ENCODE measurements at places on chromosomes 12 and 14. TPM values are rescaled to one million over a fixed set of nuclear protein-coding genes. Genes with fewer than 3 reads are reported as not detected.

- peaks cover 80% of the 10 kb centered on the region for H3K36me3 ChIP-seq
- no peak overlapping the region for H3K4me3 ChIP-seq
- no peaks in the 10 kb centered on the region for H3K27me3 ChIP-seq
- H3K4me1 ChIP-seq = no peaks in the 10 kb centered on the region
- DNase-seq = no peak
- no peak overlapping the region for H3K27ac ChIP-seq
Measured at GRCh38 chr12:29582677-29583272, 85.3 kb upstream of the OVCH1 start.

DNA sequence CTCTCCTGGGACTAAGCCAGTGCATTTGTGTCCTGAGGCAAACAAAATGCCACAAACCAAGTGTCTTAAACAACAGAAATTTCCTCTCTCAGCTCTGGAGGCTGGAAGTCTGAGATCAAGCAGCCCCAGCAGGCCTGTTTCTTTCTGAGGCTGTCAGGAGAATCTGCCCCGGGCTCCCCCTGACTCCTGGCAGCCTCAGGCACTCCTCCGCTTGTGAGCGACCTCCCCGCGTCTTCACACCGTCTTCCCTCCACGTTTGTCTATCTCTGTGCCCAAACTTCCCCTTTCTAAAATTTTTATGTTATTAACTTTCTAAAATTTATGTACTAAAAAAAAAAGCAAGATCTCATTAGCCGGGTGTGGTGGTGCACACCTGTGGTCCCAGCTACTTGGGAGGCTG lies 59.7 kb downstream of the RIMBP2 start:
- DNase-seq = no peak
- H3K4me3 ChIP-seq = no peak overlapping the region
- no peaks in the 10 kb centered on the region for H3K27me3 ChIP-seq
- H3K27ac ChIP-seq = no peak overlapping the region
- peaks cover 12% of the 10 kb centered on the region for H3K36me3 ChIP-seq

GRCh38 chr12:130041983-130042812 lies 120.1 kb upstream of the FZD10 start:
- no peaks in the 10 kb centered on the region for H3K36me3 ChIP-seq
- no peaks in the 10 kb centered on the region for H3K4me1 ChIP-seq
- H3K27ac ChIP-seq = no peak overlapping the region

DNA sequence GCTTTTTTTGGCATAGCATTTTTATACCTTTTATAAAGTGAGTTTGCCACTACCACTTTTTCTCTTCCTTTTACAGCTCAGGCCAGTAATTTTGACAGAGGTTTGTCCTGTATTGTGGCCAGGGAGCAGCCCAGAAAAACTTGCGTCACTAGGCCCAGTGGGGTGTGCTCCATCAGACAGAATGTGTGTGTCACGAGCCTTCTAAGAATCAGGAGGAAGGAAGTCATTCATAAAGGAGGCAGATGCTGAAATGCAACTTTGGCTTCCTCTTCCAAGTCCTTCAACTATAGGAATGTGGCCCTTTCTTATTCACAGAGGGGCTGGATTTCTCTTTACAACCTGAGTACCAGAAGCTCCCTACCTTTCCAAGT lies 10.1 kb upstream of the RAB35 start:
- H3K27ac ChIP-seq = no peak overlapping the region
- DNase-seq = no peak
- no peak overlapping the region for H3K4me3 ChIP-seq

DNA sequence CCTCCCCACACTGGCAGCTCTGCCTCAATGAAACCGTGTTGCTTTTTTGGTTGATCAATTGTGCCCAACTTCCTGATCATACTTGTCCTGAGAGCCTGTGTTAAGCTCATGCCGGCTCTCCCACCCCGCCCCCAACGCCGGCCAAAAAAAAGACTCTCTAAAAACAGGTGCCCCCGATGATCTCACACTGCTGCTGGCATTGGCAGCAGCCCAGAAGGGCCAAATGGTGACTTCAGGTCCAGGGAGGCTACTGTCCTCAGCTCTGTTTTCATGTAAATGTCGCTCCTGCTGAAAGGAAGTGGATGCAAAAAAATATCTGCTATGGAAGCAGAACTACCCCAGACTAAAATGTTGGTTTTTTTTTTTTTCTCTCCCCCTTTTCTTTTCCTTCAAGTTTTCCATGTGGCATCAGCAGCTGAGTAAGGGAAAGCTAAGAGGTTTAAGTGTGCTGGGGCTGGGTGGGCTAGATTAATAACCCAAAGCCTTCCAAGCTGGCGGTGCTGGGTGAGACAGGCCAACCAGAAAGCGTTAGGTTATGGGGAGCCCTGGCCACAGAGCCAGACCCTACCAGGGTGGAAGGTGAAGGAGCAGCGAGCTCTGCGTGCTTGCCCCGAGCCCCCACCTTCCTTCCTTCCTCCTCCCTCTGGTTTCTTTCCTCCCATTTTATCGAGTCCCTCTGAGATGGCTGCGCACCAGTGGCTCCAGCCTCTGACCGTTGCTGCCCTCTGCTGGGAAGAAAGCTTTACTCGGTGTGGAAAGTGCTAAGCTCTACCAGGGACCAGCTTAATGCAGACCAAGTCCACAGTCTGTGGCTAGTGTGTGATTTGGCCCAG lies 396.1 kb downstream of the NRXN3 start:
- H3K4me1 ChIP-seq = no peaks in the 10 kb centered on the region
- no peaks in the 10 kb centered on the region for H3K27me3 ChIP-seq
- H3K4me3 ChIP-seq = no peak overlapping the region
- no peaks in the 10 kb centered on the region for H3K36me3 ChIP-seq
- DNase-seq = peak; percentile 59
- no peak overlapping the region for H3K27ac ChIP-seq

- no peaks in the 10 kb centered on the region for H3K36me3 ChIP-seq
- H3K4me1 ChIP-seq = peaks cover 26% of the 10 kb centered on the region
- H3K4me3 ChIP-seq = peak overlapping the region; percentile 47
- peak overlapping the region; percentile 90 for H3K27ac ChIP-seq
Measured at GRCh38 chr12:94560431-94561221, 89.7 kb downstream of the TMCC3 start.

DNA sequence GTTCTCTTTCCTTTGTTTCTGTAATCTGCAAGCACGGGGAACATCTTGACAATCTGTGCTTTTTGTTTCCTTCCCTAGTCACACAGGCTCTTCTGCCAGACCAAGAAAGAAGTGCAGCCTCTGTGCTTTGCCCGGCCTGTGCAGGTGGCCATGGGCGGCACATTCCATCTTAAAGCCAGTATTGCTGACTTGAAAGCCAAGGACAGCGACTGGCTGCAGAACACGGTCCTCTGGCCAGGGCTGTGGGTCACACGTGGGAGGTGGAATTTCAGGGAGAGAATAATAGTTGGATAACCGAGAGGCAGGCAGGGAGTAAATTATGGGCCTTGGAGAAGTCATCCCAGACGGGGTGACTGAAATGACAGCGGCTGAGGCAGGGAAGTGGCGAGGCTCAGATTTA lies 24.8 kb downstream of the FNTB start:
- H3K27me3 ChIP-seq = no peaks in the 10 kb centered on the region
- peaks cover 3% of the 10 kb centered on the region for H3K4me1 ChIP-seq
- H3K4me3 ChIP-seq = no peak overlapping the region
- no peak for DNase-seq

DNA sequence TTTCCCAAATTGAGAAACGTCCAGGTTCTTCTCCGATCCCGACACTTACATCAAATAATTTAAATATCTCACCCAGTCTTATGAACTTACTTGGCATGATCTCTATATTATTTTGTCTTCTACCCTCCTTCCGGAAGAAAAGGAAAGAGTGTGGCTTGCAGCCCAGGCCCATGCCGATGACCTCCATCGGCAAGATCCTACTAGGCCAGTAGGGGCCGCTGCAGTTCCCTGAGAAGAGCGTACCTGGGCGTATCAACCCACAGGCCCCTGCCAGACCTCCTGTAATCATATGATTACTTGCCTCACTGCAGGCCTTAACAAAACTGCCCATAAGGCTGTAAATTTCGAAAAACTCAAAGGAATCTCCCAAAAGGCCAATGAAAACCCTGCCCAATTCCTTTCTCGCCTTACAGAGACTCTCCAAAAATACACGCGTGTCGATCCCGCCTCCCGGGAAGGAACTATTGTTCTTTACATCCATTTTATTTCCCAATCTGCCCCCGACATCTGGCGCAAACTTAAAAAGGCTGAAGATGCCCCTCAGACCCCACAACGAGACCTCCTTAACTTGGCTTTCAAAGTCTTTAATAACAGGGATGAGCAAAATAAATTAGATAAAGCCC lies 69.6 kb downstream of the MOK start:
- DNase-seq = peak; percentile 91
- H3K4me1 ChIP-seq = no peaks in the 10 kb centered on the region
- no peak overlapping the region for H3K4me3 ChIP-seq
- peaks cover 4% of the 10 kb centered on the region for H3K36me3 ChIP-seq
- H3K27me3 ChIP-seq = no peaks in the 10 kb centered on the region

Gene UNC119B
- 34.7 TPM for total RNA-seq
